ENCODE measurements at places on chromosomes 6 and 20.

DNA sequence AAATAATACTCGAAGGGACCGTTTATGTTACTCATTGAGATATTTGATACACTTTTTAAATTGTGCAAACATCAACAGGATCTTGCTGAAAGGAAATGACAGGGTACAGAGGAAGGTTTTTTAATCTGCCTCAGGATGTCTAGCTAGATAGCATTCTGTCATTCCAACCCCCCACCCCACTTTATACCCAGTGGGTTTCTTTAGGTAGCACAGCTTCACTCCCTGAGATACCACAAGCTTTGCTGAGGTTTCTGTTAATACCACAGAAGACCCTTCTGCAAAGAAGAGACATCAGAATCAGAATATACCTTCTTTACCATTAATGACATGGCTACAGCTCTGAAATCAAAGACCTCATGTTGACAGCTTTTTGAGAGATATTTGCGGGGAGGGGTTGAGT is 1.3 kb downstream of the PHACTR2 start:
- DNase-seq: peak; percentile 17

- DNase-seq: peak; percentile 83
Measured at GRCh38 chr6:111032484-111033140, 50.8 kb downstream of the RPF2 start.

GRCh38 chr20:19565736-19566135 is 192.3 kb upstream of the RIN2 start:
- no peak for DNase-seq

GRCh38 chr6:148523048-148523447 is 180.4 kb downstream of the SASH1 start:
- DNase-seq: peak; percentile 72

- DNase-seq: no peak
Measured at GRCh38 chr20:7930343-7930742, 9.9 kb downstream of the HAO1 start.

- DNase-seq: no peak
Measured at GRCh38 chr6:135270676-135271536, 89.8 kb downstream of the MYB start.
